Stimulated activated memory B cell treated with anti-CD40 and anti-IgM and Interleukin-4, amounts not matched to agents 10 μg/mL and 1 μg/mL and 100 μg/mL, for 72 hours (primary cell): ENCODE measurements at places on chromosomes 1 and 21.

DNA sequence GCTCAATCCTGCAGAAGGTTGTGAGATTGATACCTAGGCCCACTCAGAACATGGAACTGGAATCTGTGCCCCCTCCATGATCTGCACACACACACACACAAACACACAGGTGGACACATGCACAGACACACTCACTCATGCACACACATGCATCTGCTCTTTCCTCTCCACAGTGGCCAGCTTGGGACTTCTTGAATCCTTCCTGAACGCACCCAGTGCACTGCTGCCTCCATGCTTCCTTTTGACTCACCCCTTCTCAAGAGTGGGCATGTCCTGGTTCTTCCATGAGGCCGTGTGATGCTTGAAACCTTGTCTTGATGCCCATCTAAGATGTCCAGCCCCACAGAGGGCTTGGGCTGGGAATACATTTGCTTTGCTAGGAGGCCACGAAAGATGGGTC lies 25.4 kb upstream of the TENT5C start:
- no peak for ATAC-seq

- no peak for ATAC-seq
These were observed 85.2 kb upstream of the SIPA1L2 start for GRCh38 chr1:232715154-232715553.

DNA sequence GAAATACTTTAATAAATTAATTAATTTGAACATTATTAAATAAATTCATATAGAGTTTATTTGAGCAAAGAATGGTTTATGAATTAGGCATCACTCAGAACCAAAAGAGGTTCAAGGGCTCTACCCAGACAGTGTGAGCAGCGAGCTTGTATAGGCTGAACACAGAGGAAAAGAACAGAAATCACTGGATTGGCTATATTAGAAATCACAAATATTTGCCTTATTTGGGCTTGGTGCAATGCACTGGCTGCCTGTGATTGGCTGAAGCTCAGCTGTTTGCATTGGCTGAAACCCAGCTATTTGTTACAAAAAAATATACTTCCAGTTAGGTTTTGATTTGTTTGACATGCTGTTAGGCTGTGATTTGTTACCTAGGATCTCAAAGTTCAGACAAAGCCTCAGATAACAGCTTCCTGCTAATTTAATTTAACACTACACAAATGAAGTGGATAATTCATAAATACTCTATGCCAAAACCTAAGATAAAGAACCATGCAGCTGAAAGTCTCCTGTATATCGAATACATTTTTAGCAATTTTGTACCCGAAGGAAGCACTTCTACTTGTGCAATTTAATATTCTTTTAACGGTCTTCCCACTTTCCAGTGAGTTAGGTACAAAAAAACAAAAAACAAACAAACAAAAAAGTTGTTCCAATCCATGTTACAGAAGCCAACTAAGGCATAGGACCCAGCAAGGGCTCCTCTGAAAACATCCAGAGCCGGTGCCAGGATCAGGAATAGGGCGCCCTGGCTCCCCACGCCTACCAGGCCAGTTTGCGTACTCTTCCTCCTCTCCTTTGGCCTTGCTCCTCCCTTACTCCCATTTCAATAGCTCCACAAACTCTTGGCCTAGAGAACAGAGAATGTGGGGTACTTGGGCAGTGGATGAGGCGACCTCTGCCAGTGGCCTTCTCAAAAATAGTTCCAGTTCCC lies 179.1 kb downstream of the DUSP10 start:
- no peak for ATAC-seq

- ATAC-seq: no peak
These were observed 9.6 kb downstream of the CFAP45 start for GRCh38 chr1:159890390-159890789.

- ATAC-seq: no peak
These were observed 150.6 kb upstream of the ZC3H12A start for GRCh38 chr1:37323486-37324377.

DNA sequence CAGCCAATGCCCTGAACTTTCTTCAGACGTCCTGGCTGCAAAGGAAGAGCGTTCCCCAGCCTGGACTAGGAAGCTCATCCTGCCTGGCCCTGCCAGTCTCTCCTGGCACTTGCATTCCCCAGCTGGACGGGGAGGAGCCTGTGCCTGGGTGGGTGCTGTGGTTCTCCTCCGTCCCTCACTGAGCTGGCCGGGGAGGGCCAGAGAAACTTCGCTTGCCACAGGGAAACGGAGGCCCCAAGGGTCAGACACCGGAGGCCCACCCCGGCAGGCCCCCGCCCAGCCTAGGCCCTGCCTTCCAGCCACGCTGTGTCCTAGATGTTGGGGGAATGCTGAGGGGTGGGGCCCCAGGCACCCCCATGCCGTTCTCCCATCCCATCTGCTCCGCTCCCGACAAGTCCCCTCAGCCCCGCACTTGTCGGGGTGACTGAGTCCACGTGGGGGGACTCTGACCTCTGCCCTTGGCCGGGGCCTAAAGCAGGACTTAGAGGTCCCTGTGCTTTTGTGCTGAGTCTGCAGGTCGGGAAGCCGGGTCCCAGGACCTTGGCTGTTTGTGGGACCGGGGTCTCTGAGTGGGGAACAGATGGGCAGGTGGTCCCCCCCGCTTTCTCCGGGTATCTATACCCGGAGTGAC lies 4.8 kb downstream of the FTCD start:
- no peak for ATAC-seq

- no peak for ATAC-seq
These were observed 25.1 kb downstream of the IGFN1 start for GRCh38 chr1:201215531-201216357.
